ENCODE measurements at places on chromosomes 7 and 10. TPM values are rescaled to one million over a fixed set of nuclear protein-coding genes. Genes with fewer than 3 reads are reported as not detected.

GRCh38 chr7:108037741-108038140 lies 34.8 kb upstream of the LAMB1 start:
- no peak for DNase-seq
- H3K4me1 ChIP-seq, result no peaks in the 10 kb centered on the region
- H3K4me3 ChIP-seq, result no peak overlapping the region
- no peak overlapping the region for H3K27ac ChIP-seq

Gene GNGT1
- total RNA-seq, result not detected

DNA sequence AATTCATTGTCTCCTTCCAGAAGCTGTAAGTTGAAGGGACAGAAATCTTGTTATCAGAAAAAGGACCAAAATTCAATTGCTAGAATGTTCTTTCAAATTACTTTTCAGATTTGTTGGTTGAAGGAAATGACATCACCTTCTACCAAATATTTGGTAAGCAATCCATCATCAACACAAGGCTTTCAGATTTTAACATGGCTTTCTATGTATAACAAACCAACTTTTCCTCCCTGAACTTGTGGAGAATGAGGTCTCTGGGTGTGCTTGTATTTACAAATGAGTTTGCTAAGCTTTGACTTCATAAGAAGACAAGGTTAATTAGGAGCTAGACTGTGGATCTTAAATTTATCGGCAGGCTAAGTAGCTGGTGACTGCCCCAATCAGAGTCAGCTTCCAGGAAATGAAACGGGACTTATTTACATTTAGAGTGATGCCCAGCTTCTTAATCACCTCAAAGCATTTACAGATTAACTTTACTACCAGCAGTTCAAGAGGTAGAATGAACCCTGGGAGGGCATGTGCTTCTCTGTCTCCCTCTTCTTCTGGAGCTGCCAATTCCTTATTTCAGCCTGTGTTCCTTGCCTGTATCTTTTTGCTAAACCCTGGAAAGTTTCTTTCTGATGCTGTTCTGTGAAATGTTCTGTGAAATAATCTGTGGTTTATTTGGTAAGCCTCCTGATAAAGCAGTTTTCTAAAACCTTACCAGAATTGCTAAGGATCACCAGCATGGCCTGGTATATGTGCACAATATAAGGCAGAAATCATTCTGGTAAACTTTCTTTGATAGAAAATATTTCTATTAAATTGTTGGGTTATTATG lies 248.8 kb upstream of the FZD8 start:
- peaks cover 57% of the 10 kb centered on the region for H3K4me1 ChIP-seq
- H3K36me3 ChIP-seq, result no peaks in the 10 kb centered on the region
- no peak for DNase-seq
- H3K27ac ChIP-seq, result peak overlapping the region; percentile 77
- H3K4me3 ChIP-seq, result no peak overlapping the region
- H3K27me3 ChIP-seq, result no peaks in the 10 kb centered on the region

GRCh38 chr7:69060516-69060915 lies 537.8 kb upstream of the AUTS2 start:
- no peaks in the 10 kb centered on the region for H3K4me1 ChIP-seq
- H3K27ac ChIP-seq, result no peak overlapping the region
- DNase-seq, result no peak

Gene SH2D4B
- not detected for total RNA-seq

DNA sequence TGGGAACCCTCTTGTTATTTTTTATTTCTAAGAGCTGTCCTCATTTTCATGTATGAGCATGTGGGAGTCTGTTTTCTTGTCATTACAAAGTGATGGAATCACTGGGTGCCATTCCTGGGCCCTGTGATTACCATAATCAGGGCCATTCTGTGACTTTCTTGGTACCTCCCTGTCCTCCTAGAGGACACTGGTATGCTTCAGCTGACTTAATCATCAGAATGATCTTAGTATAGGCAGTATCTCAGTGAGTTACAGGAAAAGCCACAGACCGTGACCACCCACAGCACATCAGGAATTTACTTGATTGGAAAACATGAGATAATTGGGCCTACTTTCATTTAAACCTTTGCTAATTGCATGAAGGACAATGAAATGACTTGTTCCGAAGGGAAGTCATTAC lies 7.2 kb downstream of the NOM1 start:
- no peaks in the 10 kb centered on the region for H3K27me3 ChIP-seq
- DNase-seq, result no peak

Gene NEUROG3
- 0.64 TPM for total RNA-seq

GRCh38 chr7:102111061-102112041 lies 175.3 kb upstream of the SH2B2 start:
- H3K27ac ChIP-seq, result no peak overlapping the region
- no peak overlapping the region for H3K4me3 ChIP-seq
- no peak for DNase-seq
- H3K4me1 ChIP-seq, result no peaks in the 10 kb centered on the region
- H3K27me3 ChIP-seq, result no peaks in the 10 kb centered on the region

Gene ENTPD1
- total RNA-seq, result 35.6 TPM

DNA sequence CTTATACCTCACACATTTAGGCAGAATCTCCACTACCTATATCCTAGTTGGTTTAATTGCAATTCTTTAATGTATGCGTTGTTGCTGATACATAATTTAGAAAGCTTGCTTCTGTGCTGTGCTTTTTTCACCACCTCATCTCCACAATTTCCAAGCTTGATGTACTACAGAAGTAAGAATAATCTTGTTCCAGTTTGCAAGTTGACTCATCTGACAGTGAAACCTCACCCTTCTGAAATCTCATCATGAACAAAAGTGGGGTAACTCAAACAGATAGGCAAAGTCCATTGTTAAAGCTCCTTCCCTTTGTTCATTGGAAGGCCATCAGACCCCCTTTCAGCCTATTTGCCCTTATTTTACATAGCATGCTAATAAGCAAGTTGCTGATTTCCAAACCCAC lies 13.6 kb downstream of the EIF4EBP2 start:
- peaks cover 28% of the 10 kb centered on the region for H3K36me3 ChIP-seq
- DNase-seq, result no peak
- H3K27ac ChIP-seq, result no peak overlapping the region
- H3K4me1 ChIP-seq, result no peaks in the 10 kb centered on the region
- H3K27me3 ChIP-seq, result no peaks in the 10 kb centered on the region

Gene VIPR2
- 3.2 TPM for total RNA-seq

Gene ACSL5
- 137 TPM for total RNA-seq

Gene PLEKHS1
- 1.4 TPM for total RNA-seq

- no peaks in the 10 kb centered on the region for H3K36me3 ChIP-seq
- no peak overlapping the region for H3K27ac ChIP-seq
- H3K27me3 ChIP-seq, result no peaks in the 10 kb centered on the region
- no peak for DNase-seq
- H3K4me3 ChIP-seq, result no peak overlapping the region
- H3K4me1 ChIP-seq, result no peaks in the 10 kb centered on the region
Measured at GRCh38 chr10:38070501-38070900, 23.6 kb upstream of the ZNF37A start.

Gene TSPAN12
- 37.0 TPM for total RNA-seq

GRCh38 chr7:70776627-70777101 lies 355.3 kb upstream of the GALNT17 start:
- peaks cover 14% of the 10 kb centered on the region for H3K36me3 ChIP-seq
- H3K27ac ChIP-seq, result no peak overlapping the region
- H3K4me3 ChIP-seq, result no peak overlapping the region
- DNase-seq, result no peak
- no peaks in the 10 kb centered on the region for H3K4me1 ChIP-seq
- H3K27me3 ChIP-seq, result no peaks in the 10 kb centered on the region

- DNase-seq, result no peak
- no peak overlapping the region for H3K27ac ChIP-seq
- H3K27me3 ChIP-seq, result no peaks in the 10 kb centered on the region
- H3K4me1 ChIP-seq, result peaks cover 59% of the 10 kb centered on the region
- H3K4me3 ChIP-seq, result no peak overlapping the region
Measured at GRCh38 chr10:6167456-6167855, 35.3 kb upstream of the PFKFB3 start.

DNA sequence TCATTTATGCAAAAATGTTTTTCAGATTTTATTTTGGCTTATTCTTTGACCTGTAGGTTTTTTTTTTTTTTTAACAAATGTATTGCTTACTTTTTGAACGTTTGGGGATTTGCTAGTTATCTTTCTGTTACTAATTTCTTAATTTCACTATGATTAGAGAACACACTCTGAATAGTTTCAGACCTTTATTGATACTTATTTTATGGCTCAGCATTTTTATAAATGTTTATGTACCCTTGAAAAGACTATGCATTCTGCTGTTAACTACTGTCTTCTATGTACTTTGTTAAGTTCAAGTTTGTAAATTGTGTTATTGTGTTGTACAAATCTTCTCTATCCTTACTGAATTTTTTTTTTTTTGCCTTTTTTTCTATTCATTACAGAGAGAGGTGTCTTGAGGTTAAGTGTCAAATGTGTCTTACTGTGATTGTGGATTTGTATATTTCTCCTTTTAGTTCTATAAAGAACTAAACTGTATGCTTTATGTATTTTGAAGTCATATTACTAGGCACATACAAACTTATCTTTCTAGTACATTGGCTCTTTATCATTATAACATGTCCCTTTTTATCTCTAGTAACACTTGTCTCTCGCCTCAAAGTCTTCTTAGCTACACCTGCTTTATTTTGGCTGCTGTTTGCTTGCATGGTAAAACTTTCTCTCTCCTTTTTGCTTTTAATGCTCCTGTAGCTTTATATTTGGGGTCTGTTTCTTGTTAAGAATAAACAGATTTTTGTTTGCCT lies 8.1 kb downstream of the MKLN1 start:
- H3K4me1 ChIP-seq, result peaks cover 11% of the 10 kb centered on the region
- DNase-seq, result no peak
- H3K27me3 ChIP-seq, result no peaks in the 10 kb centered on the region
- H3K36me3 ChIP-seq, result no peaks in the 10 kb centered on the region
- H3K27ac ChIP-seq, result no peak overlapping the region
- no peak overlapping the region for H3K4me3 ChIP-seq

DNA sequence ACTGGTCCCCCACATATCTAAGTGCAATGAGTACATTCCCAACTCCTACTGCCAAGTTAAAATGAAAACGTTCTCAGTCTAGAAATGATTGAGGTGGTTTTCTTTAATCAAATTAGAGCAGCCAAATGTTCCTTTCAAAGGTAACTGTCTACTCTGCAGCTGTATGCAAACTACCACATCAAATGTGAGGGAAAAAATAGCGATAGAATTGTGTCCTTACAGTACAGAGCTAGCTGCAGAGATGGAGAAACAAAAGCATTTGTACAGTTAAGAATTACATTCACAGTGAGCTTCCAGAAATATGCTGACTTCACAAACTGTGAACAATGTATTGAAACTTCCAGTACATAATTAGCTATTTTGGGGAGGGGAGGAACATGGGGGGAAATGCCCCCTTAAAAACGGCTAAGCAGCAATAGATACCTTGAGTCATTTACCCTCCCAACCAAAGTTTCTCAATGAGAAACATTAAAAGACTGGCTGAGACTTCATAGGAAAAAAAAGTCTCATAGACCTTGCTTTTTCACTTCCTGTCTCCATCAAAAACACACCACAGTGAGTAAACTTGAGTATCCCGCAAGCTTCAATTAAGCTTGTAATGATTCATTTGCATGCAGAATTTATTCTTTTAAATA lies 22.9 kb downstream of the CDK6 start:
- no peaks in the 10 kb centered on the region for H3K27me3 ChIP-seq
- H3K4me1 ChIP-seq, result peaks cover 35% of the 10 kb centered on the region

GRCh38 chr10:19819419-19820033 lies 3.3 kb downstream of the PLXDC2 start:
- no peaks in the 10 kb centered on the region for H3K27me3 ChIP-seq
- H3K4me1 ChIP-seq, result peaks cover 22% of the 10 kb centered on the region
- H3K36me3 ChIP-seq, result no peaks in the 10 kb centered on the region

GRCh38 chr7:28180031-28180363 lies 598 bp downstream of the JAZF1 start:
- peak overlapping the region; percentile 75 for H3K4me3 ChIP-seq
- H3K27me3 ChIP-seq, result no peaks in the 10 kb centered on the region
- no peak for DNase-seq
- peak overlapping the region; percentile 86 for H3K27ac ChIP-seq
- no peaks in the 10 kb centered on the region for H3K4me1 ChIP-seq

Gene ITGB1
- 348 TPM for total RNA-seq

DNA sequence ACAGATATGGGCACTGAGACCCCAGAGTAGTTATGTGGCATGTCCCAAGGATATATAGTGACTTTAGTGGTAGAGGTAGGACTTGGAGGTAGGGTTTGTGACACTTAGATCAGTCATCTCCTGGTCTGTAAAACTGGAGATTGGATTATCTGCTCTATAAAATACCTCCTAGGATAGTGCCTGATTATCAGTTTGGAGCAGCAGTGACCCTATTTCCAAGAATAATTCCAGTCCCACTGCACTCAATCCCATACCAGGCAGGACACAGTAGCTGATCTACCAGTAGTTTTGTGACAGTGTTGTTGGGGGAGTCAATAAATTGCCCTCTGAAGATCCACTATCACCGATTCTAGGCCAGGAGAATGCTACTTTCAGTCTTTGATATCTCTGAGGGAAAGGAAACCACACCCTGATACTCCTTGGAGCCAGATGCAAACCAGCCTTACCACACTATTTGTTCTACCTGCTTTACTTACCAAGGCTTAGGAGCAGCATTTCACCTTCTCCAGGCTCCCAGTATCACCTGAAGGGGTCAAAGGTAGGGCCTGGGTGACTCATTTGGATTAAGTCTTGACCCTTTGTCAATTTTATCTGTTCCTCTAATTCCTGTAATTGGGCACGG lies 30.6 kb downstream of the KMT2E start:
- no peak overlapping the region for H3K4me3 ChIP-seq
- H3K36me3 ChIP-seq, result no peaks in the 10 kb centered on the region
- H3K4me1 ChIP-seq, result peaks cover 4% of the 10 kb centered on the region
- no peak for DNase-seq
- no peak overlapping the region for H3K27ac ChIP-seq
- no peaks in the 10 kb centered on the region for H3K27me3 ChIP-seq

GRCh38 chr10:10930979-10931743 lies 86.5 kb upstream of the CELF2 start:
- H3K4me3 ChIP-seq, result no peak overlapping the region
- no peak for DNase-seq
- no peaks in the 10 kb centered on the region for H3K4me1 ChIP-seq
- H3K36me3 ChIP-seq, result no peaks in the 10 kb centered on the region

Gene LMOD2
- total RNA-seq, result not detected

DNA sequence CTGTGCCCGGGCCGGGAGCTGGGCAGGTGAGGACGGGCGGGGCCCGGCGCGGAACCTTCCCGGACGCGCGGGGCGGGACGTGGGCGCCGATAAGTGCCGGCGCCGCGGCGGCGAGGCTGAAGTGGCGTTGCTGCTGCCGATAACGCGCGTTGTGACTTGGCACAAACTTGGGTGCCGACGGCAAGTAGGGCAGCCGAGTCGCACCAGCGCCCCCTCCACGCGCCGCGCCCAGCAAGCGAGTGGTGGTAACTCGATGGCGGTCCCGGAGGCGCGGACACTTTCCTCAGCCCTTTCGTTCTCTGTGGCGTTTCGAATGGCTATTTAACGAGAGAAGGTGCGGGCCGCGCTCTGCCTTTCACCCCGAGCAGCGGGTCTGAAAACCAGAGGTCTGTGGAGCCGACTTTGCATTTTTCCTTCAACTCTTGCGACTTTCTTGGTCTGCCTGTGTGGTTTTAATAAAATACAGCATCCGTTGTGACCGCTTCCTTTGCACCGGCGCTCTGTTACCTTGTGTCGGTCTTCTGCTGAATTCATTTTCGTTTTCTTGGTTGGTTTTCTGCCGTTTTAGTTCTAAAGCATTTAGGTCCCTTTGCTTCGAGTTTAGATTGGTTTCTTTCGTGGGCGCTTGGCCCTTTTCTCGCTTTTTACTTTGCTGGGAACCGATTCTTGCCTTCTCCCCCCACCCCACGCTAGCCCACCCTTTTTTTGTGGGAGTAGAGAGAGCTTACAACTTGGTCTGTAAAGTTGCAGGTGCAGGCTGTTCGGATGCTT lies 701 bp downstream of the STK17A start:
- H3K36me3 ChIP-seq, result no peaks in the 10 kb centered on the region
- DNase-seq, result peak; percentile 74
- H3K4me1 ChIP-seq, result peaks cover 36% of the 10 kb centered on the region
- H3K27ac ChIP-seq, result peak overlapping the region; percentile 91
- peaks cover 10% of the 10 kb centered on the region for H3K27me3 ChIP-seq

Gene CALML5
- total RNA-seq, result not detected
